ENCODE measurements at places on chromosomes 1 and 21.
A peak's percentile ranks its signal among the peaks of the same experiment; 100 is the strongest.

DNA sequence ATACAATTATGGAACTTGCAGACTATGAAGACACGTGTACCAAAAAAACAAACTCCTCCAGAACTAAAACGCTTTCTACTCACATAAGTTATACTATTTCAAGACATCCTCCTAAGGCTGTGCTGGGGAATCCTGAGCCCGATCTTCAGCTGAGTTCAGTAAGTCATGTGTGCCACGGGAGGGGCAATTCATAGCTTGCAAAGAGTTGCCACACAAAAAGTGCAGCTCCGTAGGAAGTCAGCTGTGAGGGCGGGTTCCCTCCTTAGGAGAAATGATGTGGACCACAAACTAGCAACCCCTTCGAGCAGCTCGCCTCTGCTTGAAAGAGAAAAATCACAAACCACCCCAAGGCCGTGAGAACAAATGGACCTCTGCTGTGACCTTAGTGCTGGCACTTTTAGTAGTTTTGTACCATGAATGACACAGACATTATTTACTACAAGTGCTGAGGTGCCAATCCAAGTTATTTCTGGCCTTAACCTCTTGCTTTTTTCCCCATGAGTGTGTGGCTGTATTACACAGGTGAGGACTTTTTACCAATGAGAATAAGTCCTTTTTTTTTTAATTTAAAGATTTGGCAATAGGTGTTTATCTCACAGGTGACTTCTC lies 35.8 kb upstream of the TRIM67 start:
- DNase-seq = no peak

DNA sequence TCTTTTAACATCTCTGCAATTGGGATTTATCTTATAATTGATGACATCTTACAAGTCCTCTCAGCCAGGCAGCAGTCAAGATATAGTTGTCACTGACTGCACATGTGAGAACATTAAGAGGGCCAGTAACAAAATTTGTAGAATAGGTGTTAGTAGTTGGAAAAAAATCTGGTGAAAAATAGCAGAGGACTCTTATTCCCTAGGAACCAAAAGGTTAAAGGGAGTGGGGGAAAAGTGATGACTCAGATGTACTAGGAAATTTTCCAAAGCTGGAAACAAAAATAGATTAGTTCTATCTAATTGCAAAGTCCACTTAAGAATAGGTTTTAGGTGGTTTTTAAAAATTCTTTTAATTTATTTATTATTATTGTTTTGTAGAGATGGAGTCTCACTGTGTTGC lies 3.6 kb downstream of the NUP210L start:
- no peak for DNase-seq

DNA sequence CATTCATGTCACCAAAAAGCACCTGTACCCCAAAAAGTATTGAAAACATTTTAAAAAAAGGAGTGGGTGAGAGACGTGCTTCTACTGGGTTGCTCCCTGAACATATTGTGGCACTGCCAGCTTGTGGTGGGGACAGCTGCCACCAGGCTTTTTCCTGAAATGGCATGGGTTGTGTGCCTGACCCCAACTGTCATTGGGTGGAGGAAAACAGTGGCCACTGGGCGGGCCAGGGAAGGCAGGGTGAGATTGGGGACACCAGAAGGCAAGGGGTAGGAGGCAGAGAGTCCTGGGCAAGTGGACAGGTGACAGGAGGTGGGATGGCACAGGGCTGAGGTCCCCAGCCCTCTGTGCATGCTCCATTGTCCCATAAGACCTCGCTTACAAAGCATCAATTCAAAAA lies 55.5 kb downstream of the TGFB2 start:
- no peak for DNase-seq

DNA sequence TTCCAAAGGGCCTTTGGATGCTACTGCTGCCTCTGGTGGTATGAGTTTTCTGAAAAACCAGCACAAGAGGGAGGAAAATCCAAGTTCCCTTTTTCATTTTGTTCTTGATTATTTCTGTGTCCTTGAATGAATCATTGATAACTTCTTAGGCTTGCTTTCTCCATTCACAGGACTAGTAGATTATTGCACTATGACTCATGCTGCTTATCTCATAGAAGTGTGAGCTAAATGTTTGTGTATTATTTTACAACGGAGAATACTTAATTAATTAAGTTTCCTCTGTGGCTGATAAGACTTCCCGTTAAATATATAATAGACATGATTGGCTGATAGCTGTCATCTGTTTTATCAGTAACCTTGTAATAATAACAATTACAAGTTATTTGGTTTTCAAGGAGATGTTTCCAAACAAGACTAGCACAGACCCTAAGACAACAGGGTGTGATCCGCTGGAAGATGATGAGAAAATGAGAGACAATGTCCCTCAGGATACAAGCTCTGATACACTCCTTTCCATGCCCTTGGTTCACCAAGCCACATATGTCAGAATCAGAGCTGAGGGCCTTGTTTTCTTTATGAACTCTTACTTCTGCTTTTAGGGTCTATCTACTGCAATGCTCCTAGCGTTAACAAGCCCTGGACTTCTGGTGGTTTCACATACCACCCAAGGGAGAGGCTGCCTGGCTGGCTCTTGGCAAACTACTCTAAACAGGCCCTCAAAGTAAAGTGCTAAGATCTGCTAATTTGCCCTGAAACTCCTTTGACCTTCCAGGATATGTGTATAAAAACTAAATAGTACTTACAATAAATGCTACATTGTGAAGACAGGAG lies 1078.3 kb downstream of the TTLL7 start:
- DNase-seq = no peak

DNA sequence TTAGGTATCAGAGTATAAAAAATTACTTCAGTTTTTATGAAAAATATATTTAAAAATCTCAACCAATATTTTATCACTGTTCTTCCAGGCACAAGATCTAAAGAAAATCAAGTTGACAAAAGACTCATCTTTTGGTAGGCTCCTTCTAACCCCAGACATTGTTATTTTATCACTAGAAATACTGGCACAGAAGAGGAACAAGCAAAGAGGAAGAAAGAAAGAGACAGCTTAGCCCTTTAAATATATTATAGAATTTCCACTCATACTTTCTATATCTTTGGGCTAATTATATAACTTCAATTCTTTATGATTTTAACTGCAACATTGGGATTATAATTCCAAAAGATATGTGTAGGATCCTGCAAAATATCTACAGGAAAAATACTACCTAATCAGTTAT lies 32.4 kb downstream of the SPTA1 start:
- no peak for DNase-seq

DNA sequence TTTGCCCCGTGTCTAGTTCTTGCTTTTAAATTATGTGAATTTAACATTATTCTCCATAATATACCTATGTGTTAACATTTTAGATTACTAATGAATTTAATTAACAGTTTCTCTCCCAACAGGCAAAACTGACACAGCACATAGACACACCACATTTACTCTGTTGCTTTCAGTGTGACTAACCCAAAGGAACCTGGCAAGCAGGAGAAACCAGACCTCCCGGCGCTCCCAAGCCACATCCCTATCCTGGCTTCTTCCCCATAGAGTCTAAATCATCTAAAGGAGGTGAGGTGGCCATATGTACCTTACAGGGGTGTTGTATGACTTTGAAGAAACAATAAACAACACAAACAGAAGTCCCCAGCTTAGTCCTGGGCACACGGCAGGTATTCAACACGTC lies 69.2 kb downstream of the CAPZB start:
- DNase-seq = no peak

- no peak for DNase-seq
Observed at GRCh38 chr1:236552901-236553300, 29.1 kb downstream of the LGALS8 start.

DNA sequence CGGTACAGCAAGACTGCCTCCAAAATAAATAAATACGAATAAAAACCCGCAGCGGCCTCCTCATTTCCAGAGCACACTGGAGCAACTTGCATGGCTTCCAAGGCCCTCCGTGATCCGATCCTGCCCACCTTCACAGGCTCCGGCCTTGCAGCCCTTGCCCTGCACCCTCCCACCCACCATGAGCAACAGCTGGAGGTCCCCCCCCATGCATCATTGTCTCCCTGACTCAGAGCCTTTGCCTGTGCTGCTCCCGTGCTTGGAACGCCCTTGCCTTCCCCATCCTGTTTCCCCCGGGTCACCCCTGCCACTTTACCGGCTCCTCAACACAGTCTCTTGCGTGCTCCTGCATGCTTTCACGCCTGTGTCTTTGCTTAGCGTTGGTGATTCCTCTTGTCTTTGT lies 71.0 kb upstream of the ANGPTL1 start:
- DNase-seq = no peak

- no peak for DNase-seq
Observed at GRCh38 chr1:14866911-14867612, 268.6 kb downstream of the KAZN start.

- no peak for DNase-seq
Observed at GRCh38 chr1:48230236-48230635, 7.7 kb downstream of the SLC5A9 start.

- no peak for DNase-seq
Observed at GRCh38 chr1:204366759-204367158, 7.0 kb upstream of the PLEKHA6 start.

GRCh38 chr1:65512383-65512782 lies 91.9 kb downstream of the LEPR start:
- no peak for DNase-seq

DNA sequence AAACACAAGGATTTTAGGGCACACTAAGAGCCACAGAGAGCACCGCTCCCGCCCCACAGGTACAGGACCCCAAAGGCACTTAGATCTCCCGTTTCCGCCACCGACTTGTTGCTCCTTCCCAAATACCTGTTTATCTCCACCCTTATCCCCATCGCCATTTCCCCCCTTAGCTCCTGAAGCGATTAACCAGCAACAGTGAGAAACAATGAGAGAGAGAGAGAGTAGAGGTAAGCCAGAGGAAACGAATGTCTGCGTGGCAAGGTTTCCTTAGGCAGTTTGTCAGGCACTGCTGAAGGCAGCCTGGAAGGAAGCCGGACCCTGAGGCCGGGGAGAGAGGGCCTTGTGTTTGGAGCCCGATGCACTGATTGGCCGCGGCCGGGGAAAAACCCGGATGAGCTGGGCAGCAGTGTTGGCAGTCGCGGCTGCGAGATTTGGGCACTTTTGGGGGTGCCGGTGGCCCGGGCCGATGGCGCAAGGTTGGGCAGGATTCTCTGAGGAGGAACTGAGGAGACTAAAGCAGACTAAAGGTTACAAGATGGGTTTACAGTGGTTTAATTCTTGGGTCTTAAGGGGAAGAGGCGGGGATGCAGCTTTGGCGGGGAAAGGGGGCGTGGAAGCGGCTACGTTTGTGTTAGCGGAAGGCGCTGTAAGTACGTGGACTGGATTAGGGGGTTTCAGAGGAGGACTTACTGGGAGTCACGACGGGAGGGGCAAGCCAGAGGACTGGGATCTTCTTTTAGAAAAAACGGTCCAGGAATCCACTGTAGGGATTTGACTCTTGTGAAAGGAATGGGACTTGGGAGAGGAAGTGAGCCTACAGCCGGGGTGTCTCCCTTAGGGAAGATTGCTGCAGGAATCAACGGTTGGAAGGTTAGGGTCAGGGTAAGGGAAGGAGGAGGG lies at the start of gene GORAB:
Gene GORAB, plus strand, starts transcription at position 409 of the 900 bp plus-strand sequence. Its CDS starts 58 bp downstream, at position 467.
- no peak for DNase-seq

DNA sequence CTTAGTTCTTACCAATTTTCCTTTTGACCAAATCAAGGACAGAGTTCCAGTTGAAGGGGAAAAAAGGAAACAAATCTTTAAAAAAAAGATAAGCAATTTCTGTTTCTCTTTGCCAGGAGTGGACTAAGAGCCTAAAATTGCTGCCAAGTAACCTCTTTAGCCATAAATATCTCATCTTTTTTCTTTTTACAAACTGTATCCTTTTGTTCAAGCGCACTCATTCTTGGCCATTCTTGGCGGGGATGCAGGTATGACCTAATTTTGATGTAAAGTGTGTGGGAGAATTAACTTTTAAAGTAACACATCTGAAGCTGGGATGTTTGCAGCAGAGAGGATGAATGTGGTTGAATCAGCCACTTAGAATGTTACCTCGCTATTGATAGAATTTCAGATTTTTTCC lies 13.4 kb upstream of the KIF1B start:
- DNase-seq = no peak

DNA sequence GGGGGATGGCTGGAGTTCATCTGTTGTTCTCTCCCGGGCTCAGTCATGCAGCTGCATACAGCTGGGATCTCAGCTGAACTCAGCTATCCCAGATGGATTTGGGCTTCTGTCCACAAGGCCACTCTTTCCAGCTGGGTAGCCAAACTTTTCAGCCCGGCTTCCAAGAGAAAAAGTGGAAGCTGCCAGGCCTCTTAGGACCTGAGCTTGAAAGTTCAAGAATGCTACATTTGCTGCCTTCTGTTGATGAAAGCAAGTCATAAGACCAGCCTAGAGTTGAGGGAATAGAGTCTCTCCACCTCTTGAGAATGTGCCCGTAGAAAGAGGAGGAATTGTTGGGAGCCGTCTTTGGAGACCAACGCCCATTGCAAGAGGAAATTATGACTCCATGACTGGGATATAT lies 95.3 kb downstream of the C1orf21 start:
- DNase-seq = no peak

GRCh38 chr21:28253961-28254360 lies 738.7 kb downstream of the LTN1 start:
- DNase-seq = no peak

- DNase-seq = no peak
Observed at GRCh38 chr1:223429821-223430220, 36.6 kb downstream of the CCDC185 start.

DNA sequence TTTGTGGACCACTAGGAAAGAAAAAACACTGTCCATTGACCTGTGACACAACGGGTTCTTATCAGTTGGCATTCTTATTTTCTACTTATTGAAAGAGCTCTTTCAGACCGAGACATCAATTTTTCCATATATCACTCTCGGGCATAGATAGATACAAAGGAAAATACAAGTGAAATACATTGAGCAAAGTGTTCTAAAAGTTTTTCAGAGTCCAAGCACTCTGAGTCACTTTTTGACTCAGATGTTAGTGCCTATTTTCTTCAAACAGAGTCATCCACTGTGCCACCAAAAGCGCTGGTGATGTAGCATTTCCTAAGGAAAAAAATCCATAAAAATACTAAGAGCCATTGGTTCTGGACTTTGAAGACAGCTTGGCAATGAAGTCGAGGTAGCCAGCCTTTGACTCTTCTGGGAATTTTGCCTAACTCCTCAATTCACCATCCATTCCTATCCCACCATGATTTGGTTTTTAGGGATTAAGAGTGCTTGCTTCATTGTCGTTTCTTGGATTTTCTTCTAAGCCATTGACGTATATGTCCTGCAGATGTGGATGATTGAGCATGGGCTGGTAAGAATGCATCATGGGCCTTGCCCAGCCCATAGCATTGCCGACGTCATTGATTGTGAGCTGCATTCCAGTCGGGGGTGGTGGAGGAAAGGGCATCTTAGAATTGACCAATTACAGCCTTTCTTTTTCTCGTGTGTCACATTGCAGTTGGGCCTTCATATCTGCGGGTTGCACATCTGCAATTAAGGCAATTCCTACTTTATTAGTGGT lies 10.6 kb downstream of the GALNT2 start:
- peak; percentile 34 for DNase-seq

GRCh38 chr1:223556414-223557129 lies 108.9 kb downstream of the CAPN8 start:
- no peak for DNase-seq

- no peak for DNase-seq
Observed at GRCh38 chr1:169085911-169086310, 20.6 kb upstream of the ATP1B1 start.

- no peak for DNase-seq
Observed at GRCh38 chr21:33026878-33027400, 1.2 kb downstream of the OLIG2 start.

GRCh38 chr1:7497107-7497637 lies 273.9 kb upstream of the VAMP3 start:
- no peak for DNase-seq
